Activated T-helper 1 cell treated with anti-CD3 and anti-CD28 coated beads, Interleukin-12 subunit alpha, Interleukin-12 subunit beta, Interleukin-2, Interleukin-4 antibody, amounts not matched to agents 30 ng/mL and 10 ng/mL and 1 ng/mL, durations not matched to agents 14 hours and 24 hours and 36 hours (primary cell): ENCODE measurements at places on chromosomes 7 and 10.

GRCh38 chr10:62813453-62813852 is 2.7 kb downstream of the EGR2 start:
- no peak for DNase-seq

GRCh38 chr10:106857213-106857612 is 307.3 kb downstream of the SORCS1 start:
- DNase-seq: no peak

DNA sequence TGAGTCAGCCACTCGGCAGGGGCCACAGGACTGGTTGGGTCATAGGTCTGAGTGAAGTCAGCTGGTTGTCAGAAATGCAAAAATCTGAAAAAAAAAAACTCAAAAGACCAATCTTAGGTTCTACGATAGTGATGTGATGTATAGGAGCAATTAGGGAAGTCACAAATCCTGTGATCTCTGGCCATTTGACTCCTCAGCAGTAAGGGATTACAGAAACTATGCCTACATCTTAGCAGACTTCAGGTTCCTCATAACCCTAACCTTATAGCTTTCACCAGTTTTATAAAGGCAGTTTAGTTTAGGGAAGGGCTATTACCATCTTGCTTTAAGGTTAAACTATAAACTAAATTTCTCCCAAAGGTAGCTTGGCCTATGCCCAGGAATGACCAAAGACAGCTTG is 163.1 kb upstream of the HGF start:
- DNase-seq: no peak

- DNase-seq: no peak
Observed at GRCh38 chr7:74068378-74069085, 15.1 kb upstream of the LIMK1 start.

DNA sequence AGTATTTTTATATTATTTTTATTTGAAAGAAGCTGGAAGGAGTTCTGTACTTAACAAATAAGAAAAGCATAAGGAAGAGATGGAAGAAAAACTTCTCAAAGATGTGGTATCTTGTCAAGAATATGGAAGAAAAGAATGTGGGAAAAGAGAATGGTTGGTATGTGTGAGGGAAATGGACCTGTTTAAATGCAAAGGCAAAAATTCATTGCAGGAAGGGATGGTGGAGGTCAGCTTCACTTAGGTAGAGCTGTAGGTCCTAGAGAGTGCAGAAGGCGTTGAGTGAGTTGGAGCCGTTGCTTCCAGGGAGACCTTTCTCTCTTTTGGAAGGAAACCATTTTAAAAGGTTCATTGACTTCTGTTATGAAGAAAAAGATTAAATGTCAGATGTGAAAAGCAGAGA is 107.3 kb downstream of the EXOC4 start:
- no peak for DNase-seq

GRCh38 chr10:21496343-21497176 is 28.9 kb downstream of the SKIDA1 start:
- DNase-seq: no peak

DNA sequence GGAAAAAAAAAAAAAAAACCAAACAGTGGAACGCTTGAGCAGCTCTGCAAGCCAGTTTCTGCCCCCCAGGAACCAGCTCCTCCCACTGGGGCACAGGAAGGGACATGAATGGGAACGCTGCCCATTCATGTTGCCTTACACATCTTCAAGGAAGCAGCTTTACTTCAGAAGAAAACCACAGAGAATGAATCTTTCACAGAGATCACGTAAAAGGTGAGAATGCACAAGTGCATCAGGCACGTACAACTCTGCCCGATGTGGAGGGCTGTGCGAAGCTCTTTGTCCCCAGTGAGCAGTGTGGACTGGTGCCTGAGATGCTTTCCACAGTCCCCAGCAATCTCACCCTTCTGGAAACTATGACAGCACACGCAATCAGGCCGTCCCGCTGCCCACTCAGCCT is 106.2 kb downstream of the DLG5 start:
- DNase-seq: no peak

DNA sequence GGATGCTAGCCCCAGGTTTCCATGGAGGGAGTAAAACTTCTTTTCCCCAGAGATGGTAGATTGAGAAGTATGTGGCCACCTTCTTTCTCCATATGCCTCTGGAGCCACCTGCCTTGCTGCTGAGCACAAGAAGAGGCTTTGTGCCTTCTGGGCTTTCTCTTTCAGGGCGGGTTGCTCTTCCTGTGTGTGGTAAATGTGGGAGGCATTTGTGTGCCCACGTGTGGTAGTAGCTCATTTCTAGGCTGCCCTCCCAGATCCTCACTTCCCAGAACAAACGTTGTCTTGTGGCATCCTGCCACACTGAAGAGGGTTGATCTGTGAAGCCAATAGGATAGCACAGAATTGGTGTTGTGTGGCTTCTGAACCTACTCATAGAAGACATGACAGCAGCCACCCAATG is 342.0 kb upstream of the PODXL start:
- DNase-seq: no peak

DNA sequence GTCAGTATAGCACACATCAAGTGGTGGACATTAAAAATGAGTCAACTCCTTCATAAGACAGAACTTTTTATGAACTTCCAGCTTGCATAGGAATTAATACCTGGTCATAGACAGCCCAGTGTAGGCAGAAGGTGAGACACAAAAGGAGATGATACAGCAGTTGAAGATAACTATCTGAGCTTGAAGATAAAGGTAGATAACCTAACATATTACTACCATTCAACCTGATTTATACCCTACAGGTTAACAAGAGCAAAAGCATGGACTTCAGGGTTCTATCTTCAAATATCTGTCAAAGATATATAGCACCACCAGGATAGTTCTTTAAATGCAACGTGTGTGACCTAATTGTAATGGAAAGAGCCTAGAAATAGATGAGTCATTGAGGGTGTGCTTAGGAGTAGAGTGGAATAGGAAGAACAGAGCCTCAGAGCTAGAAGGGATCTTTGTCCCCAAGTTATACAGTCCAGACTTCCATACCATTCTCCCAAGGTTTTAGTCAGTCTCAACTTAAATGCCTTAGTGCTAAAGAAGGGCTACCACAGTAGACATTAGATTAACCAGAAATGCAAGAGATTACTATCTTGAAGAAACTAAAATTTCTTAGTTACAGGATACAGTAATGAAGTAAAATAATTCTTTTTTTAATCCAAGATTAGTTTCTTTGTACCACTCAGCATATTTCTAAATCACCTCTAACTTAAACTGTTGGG is 9.2 kb downstream of the ZNF800 start:
- no peak for DNase-seq

DNA sequence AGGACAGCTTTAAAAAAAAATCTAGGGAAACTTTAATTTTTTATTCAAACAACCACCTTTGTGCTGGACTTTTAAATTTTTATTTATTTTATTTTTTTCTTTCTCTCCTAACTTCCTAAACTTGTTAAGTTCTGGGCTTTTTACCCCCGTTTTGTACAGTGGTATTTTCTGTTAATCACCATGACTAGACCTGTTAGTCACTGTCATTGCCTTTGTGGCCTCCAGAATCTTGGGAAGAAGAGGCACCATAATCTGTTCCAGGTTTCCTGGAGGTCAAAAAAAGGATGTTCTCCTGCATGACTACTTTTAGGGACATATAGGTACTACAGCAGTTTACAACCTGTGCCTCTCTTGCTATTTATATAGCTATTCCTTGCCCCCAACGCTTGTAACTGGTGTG is 31.1 kb upstream of the DDX50 start:
- no peak for DNase-seq

DNA sequence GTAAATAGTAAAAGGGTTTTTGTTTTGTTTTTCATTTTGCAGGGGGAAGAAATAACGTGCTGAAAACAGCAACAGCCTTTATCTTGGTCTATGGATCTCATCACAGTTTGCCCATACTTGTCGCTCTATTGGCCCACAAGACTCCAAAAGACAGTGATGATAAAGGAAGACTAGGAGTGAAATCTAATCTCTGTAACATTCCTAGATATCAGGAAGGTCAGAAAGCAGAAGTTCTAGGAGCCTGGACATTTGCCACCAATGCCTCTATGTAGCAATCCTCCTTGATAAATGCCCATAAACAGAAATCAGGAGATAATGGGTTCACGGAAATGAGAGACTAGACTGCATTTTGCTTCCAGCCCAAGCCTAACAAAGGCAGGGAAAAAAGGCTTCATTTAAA is 8.9 kb downstream of the CUBN start:
- DNase-seq: no peak

- no peak for DNase-seq
Observed at GRCh38 chr10:60643874-60644273, 134.4 kb upstream of the CDK1 start.

DNA sequence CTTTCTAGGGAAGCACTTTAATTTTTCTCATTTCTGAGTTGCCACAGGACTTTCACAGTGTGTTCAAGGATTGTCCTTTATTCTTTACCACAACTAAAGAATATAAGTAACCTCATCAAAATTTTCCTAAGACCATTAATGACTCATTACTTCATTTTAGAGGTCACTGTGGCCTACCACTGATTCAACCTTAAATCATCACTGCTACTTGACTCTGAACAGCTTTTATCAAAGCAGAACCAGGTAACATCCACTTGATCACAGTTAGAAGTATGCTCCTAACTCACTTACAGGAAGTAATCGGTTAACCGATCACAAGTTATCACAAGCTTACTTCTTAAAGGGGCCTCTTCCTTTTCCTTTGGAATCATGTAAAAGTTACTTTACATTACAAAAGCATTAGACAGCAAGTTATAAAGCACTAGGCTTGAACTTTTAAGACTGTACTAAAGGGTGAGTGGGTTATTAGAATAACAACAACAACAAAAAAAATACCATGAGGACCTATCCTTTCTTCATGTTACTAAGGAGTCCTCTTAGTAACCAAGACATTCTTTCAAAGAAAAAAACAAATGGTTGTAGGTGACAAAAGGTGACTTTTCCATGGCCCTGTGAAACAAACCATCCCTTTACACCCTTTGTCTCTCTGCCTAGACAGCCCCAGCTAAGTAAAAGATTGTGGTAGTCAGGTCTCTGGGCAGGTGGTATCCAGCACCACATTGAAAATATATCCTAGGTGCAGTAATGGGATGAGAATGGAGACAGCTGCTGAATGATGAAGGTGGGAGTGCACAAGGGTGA is 40.0 kb upstream of the PDK4 start:
- DNase-seq: no peak

DNA sequence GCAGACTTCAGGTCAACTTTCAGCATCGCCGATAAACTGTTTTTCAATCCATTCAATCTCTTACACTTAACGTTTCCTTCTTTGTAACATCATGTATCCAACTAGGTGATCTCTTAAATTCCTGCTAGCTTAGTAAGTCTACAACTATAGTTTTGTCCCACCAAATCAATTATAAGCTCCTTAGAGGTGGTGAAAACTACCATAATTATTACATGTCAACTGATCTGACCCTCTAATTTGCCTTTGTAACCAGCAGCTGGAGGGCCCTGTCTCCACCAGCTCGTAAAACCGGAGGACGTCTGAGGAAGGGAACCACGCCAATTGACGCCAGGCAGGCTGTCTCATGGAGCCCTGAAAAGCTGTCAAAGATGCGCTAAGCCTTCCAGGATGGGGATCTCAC is 113.4 kb downstream of the ABCC2 start:
- no peak for DNase-seq

GRCh38 chr10:108039821-108040584 is 875.5 kb upstream of the SORCS1 start:
- DNase-seq: no peak

- DNase-seq: no peak
Observed at GRCh38 chr10:122557516-122557915, 3.0 kb upstream of the DMBT1 start.

DNA sequence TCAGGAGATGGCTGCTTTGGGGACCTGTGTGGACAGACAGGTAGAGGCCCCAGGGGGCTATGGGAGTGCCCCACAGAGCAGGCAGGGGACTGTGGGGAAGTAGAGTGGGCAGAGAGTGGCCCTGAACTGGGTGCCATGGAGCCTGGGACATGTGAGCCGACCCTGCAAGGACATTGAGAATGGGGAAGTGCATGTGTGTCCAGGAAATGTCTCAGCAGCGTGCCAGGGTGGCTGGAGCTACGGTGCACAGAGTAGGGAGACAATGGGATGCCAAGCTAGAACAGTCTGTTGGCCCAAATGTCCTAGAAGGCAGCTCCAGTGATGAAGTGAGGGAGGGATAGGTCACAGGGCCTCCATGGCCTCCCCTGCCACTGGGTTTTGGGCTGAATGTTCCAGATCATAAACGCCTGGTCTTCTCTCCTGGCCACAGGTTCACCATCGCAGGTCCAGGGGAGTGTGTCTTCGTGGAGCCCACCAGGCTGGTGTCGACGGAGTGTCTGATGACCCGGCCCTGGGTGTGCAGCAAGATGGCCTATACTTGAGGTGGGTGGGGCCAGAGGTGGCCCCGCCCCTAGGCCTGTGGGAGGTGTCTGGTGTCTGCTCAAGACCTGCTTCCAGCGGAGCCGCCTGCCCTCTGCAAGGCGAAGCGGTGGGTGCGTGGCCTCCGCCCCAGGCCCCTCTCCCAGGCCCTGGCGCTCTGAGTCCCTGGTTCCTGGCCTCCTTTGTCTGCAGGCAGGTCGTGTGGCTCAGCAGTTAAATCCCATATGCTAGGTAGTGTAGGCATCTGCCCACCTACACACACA is 20.5 kb downstream of the CLEC2L start:
- DNase-seq: no peak

GRCh38 chr7:64959072-64959747 is 31.6 kb downstream of the ZNF117 start:
- DNase-seq: no peak

- no peak for DNase-seq
Observed at GRCh38 chr7:150976529-150977381, 1.4 kb downstream of the KCNH2 start.
